Activated T-helper 2 cell treated with anti-CD3 and anti-CD28 coated beads, Interferon-gamma antibody, Interleukin-2, Interleukin-4, amounts not matched to agents 10 μg/mL and 5 μg/mL and 100 μg/mL, durations not matched to agents 14 hours and 24 hours and 36 hours (primary cell): ENCODE measurements at places on chromosomes 11 and 22. TPM values are rescaled to one million over a fixed set of nuclear protein-coding genes. Genes with fewer than 3 reads are reported as not detected.

The LMO1 gene
- not detected in 2 replicates for total RNA-seq

The SAA4 gene
- total RNA-seq = not detected in 2 replicates

The CRYBB3 gene
- total RNA-seq = 0.21 and 0.23 TPM in 2 replicates

- no peak for DNase-seq
Measured at GRCh38 chr22:20952544-20953341, 14.3 kb upstream of the AIFM3 start.

The ZDHHC13 gene
- 25.4 and 27.8 TPM in 2 replicates for total RNA-seq

DNA sequence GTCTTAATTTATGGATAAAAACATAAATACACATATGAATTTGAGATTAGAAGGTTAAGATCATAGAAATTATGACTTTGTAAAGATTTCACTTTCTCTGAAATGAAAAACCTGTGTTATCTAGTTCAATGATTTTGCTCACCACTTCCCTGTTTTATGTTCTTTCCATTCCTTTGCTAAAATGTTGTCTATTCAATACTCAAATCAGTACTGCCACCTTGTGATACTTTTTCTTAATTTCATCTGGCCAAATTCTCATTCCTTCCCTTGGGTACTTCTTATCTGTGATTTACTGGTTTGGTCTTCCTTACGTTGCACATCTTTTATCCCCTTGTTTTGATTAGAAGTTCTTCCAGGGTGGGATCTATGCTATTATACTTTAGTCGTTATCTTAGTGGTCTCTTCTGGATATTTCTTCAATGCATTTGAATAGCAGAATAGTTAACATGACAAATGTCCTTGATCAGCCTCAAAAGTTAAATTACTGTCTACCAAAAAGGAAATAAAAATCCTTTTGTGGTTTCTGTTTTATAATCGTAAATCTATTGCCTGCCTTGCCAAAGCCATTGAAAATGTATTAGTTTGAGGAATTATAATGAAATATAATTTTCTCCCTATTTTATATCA lies 197.0 kb downstream of the PGR start:
- DNase-seq = no peak

GRCh38 chr11:10418259-10418949 lies 36.7 kb upstream of the AMPD3 start:
- DNase-seq = no peak

GRCh38 chr22:38942702-38943101 lies 14.7 kb upstream of the APOBEC3A start:
- DNase-seq = no peak

GRCh38 chr11:98456308-98456680 lies 564.5 kb upstream of the CNTN5 start:
- no peak for DNase-seq

DNA sequence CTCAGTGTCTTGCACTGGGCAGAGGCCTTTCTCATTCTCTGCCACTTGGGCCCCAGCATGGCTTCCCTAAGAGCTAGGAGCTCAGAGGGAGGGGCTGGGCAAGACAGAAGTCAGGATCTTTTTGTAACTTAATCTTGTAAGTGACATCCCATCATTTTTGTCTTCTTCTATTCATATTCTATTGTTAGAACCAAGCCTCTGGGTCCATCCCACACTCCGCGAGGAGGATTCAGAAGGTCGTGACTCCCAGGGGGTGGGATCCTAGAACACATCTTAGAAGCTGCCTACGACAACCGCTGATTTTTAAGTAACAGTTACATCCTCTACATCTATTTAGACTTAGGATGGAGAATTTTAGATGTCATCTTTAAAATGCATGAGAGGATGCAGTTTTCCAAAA lies 1.5 kb upstream of the IL17RA start:
- no peak for DNase-seq

The RHOD gene
- 0.30 and 0.39 TPM in 2 replicates for total RNA-seq

DNA sequence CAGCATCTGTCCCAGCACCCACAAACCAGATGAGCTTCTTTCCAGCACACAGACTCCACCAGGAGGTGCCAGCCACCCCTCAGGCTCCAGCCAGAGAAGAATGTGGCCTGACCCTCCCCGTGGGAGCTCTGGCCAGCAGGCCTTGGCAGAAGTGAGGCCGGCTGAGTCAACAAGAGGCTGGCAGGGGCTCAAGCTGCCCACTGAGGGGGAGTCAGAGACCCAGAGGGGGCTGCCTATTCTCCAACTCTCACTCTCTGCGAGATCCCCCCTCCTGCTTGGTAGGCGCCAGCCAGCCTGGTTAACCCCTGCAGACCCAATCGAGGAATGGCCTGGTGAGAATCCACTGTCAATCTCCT lies 10.6 kb upstream of the CDC42EP1 start:
- no peak for DNase-seq

DNA sequence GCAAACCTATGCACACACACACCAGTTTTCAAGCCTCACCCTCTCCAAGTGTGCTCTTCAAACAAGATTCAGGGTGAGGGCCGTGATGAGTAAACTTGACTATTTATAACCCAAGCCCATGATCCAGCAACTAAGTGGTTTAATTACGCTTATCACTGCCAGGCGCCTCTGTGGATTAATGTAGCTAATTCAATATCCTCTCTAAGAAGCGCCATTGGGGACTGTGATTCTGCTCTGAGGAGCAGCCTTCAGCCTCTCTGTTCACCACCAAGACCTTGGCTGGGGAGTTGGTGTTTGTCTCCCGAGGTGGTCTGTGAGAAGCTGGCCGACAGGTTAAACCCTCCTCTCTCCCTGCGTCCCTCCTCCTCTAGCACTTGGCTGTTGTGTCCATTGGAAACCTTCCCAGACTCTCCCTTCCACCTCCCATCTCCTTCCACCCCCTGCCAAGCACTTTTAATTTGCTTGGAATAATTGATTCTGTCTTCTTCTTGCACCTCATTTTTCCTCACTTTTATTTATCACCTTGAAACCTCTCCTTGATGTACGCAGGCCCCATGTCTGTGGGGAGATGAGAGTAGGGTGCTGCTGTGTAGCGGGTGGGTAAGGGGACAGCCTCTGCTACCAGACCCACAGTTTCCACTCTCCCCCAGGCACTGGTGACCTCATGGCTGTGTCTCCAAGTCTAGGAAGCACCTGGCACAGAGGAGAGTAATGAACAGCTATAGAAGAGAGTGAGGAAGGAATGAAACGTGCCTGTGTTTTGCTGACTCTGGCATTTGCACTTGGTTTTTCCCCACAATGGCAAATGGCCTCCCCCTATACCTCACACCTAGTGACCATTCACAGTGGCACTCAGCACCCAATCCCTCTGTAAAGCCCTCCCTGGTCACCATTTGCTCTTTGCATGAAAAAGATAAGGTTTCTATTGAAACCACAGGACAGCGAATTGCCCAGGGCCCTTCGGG lies 236.6 kb downstream of the GRIK4 start:
- no peak for DNase-seq

The OR5D13 gene
- not detected in 2 replicates for total RNA-seq
